Fibroblast of skin of left quadriceps (primary cell): ENCODE measurements at places on chromosomes 12 and 14.

GRCh38 chr12:104520242-104520900 is 63.6 kb downstream of the CHST11 start:
- no peak for DNase-seq

GRCh38 chr12:41067941-41068645 is 120.0 kb upstream of the PDZRN4 start:
- DNase-seq = no peak

DNA sequence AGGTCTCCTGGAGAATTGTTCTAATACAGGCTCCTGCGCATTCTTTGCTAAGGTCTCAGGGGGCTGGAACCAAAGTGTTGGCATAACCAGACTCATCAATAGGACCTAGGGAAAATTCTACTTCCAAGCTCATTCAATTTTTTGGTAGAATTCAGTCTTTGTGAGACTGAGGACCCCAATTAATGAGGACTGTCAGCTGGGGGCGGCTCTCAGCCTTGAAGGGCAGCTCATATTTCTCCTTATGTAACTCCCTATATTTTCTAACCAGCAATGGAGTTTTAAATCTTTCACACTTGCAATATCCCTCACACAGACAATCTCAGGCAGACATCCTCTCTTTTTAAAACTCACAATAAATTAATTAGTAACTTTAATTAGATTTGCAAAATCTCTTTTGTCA is 476.4 kb upstream of the LRFN5 start:
- DNase-seq = no peak

- DNase-seq = no peak
Measured at GRCh38 chr14:78469947-78470346, 299.8 kb downstream of the NRXN3 start.

- DNase-seq = no peak
Measured at GRCh38 chr14:99229654-99230207, 42.3 kb downstream of the BCL11B start.

GRCh38 chr14:62497708-62498107 is 547.5 kb downstream of the KCNH5 start:
- no peak for DNase-seq

GRCh38 chr12:52805000-52805399 is 8.9 kb downstream of the KRT4 start:
- no peak for DNase-seq

DNA sequence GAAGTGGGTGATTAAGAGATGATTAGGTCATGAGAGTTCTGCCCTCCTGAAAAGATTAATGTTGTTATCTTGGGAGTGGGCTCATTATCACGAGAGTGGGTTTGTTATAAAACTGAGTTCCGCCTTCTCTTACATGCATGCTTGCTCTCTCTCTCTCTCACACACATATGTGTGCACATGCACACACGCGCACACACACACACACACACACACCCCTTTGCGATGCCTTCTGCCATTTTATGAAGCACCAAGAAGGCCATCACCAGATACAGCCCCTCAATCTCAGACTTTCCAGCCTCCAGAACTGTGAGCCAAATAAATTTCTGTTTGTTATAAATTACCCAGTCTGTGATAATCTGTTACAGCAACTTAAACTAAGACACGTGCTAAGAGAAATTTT is 5.7 kb upstream of the SLC41A2 start:
- DNase-seq = no peak

DNA sequence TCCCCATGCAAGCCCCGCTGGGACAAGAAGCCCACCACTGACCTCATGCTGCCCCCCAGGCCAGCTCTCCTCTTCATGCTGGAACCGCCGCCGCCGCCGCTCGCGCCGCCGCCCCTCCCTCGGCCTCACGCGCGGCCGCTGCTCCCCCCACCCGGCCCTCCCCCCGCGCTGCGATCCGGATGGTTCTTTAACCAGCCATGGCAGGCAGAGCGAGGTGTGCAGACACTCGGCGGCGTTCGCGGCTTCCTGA is at the start of gene DCAF5:
DCAF5 (minus strand) TSS at position 218 of the 250 bp plus-strand sequence; CDS start at position 77, 141 bp downstream.
- no peak for DNase-seq
